Left colon (tissue), 2 donors: ENCODE measurements at places on chromosomes 12 and 14.

DNA sequence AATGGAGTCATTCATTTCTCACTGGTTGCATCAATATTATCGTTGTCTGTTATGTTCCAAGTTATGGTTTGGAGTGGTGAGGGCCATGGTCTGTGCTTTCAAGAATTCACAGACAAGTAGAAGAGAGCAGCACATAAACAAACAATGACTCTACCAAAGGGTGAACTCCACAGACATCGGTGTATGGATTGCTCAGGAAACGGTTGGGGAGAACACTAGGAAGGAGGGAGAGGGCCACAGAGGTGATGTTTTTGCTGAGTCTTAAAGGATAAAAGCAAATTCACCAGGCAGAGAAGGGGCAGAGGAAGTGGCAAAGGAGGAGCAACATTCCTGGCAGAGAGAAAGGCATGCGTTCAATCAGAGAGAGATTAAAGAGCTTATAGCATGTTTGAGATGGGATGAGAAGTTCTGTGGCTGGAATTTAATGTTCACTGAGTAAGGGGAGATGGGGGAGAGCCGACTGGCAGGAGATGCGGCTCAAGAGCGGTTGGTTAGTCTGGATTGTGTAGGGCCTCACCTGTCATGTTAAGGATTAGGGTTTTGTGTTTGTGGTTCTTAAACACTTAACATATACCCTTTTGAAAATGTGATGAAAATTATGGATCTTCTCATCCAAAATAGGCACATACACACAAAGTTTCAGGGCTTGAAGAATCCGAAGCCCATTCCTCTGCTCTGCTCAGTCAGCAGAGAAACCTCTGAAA is 42.3 kb upstream of the FRMD6 start:
- no peak for DNase-seq

- no peak for DNase-seq
Measured at GRCh38 chr12:30807695-30808034, 52.9 kb upstream of the CAPRIN2 start.

GRCh38 chr12:6928703-6929407 is 1.1 kb downstream of the ATN1 start:
- DNase-seq: no peak

DNA sequence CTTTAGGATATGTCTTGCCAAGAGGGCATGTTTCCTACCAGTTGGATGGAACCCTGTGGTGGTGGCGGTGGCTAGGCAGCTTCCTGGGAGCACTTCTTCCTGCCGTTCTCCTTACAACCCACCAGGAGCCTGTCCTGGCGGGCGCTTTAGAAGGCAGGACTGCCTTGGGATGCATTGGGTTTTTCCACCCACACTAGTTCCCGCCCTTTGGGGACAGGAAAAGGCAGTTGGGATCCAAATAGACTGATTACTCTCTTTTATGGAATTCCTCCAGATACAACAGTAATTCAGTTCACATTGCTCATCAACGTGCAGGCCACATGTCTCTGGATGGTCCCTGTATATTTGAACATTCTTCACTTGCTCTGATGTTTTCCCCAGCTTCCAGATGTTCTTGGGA is 305.7 kb upstream of the SSTR1 start:
- DNase-seq: no peak

DNA sequence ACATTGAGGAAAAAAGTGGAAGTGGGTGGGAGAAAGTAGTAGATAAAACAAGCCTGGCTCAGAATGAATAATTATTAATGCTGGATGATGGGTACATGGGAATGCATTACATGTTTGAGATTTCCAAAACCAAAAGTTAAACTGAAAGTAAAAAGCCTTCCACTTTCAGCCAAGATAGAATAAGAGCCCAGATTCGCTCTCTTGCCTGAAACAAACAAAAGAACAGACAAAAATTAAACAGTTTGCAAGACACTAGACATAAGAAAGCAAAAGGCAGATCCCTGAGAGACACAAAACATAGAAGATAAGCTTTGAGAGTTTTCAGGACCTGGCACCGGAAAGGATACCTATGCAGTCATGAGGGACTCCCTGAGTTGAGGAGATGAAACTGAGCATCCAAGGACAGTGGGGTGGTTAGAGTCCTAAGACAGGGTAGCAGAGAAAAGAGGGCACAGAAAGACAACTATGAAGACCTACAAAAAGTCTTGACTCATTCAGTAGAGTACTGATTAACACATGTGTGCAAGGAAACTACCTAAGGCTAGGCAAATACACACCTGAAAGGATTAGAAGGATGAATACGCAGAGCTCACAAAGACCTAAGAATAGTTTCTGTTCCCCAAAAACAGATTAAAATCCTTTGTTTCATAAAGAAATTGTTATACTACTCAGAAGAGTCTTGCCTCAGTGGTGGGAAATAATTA is 54.1 kb downstream of the CEP83 start:
- no peak for DNase-seq

GRCh38 chr14:64391113-64391725 is 3.1 kb downstream of the MTHFD1 start:
- DNase-seq: no peak

DNA sequence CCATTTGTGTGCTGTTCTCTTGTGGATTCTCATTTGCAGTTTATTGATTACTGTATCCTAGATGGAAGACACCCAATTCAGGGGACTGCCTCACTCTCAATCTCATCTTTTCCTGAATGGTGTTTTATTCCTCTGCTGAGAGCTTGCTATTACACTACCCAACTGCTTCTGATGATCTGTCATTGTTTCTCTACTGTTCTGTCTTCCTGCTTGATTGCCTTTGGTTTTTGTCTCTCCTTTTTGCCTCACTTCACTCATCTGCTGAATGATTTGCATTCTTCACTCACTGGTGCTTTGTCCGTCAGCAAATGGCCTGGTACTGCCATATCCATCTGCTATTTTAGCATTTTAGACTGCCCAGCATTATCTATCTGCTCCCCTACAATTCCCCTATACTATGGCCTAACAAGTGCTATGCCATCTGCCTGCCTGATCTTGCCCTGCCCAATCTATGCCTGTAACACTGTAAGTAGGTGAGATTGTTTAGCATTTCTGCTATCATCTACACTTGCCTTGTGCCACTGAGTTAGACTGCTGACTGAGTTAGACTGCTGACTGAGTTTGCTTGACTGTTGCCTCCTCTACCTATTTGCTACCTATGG is 335.1 kb downstream of the GPHN start:
- no peak for DNase-seq

DNA sequence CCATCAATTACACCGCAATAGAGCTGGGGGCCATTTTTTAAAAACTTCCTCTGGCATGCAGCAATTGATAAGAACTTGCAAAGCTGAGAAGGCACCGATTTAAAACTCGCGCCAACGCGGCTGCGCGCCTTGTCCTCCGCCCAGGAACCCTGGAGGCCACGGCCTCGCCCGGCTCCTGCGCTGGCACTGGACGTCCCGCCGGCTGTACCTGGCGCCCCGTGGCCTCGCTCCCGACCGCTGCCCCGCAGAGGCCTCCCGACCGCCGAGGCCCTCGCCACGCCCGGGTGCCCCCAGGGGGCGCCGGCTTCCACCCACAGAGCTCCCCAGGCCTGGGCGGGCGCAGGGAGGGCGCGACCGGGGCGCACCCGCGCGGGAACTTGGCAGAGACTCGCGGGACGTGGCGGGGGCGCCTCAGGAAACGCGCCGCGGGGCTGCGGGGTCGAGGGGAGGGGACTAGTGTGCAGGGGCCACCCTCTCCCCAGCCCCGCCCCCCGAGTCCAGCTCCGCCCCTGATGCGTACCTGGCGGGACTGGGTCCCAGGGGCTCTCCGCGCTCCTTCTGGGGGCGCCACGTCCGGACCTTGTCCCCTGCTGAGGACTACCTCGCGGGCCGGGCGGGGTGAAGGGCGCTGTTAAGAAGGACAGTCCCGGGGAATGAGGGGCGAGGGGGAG is 65.7 kb downstream of the TNFAIP2 start:
- DNase-seq: peak; percentile 54
